NCI-H1105 treated with DMSO at 0.1 percent for 48 hours (cell line): ENCODE measurements at places on chromosomes 6 and 20.

DNA sequence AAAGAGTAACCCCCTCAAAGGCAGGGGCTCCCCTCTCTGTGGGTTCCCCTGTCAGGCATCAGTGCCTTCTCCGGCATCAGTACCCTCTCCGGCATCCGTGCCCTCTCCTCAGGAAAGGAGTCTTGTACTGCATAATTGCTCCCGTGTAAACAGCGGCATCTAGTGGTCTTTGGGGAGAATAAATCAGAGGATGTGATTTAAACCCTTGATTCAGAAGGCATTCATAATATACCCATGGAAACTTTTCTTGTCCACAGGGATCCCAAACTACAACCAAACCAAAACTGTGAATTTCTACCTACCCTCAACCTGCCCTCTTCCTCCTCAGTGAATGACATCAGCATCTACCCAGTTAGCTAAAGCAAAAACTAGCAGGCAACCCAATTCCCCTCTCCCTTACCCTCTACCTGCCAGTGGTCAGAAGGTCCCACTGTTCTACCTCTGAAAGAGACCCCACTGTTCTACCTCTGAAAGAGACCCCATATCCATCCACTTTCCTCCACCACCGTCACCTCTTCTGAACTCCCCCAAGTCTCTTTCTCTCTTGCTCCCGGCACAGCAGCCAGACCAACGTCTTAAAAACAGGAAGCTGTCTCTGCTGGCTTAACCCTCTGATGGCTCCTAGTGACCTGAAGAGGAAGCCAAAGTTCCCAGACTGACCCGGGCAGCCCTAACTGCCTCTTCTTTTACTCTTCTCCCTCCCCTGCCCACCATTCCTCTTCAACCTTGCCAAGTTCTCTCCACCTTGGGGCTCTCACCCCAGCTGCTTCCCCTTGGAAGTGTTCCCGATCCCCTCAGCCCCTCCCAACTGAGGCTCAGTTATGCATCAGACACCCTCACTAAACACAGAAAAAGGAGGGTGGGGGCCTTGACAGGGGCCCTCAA, 27.2 kb downstream of the UBE2V1 start:
- DNase-seq, result peak; percentile 71

- DNase-seq, result no peak
These were observed 251.9 kb upstream of the IRAK1BP1 start for GRCh38 chr6:78615430-78615904.

DNA sequence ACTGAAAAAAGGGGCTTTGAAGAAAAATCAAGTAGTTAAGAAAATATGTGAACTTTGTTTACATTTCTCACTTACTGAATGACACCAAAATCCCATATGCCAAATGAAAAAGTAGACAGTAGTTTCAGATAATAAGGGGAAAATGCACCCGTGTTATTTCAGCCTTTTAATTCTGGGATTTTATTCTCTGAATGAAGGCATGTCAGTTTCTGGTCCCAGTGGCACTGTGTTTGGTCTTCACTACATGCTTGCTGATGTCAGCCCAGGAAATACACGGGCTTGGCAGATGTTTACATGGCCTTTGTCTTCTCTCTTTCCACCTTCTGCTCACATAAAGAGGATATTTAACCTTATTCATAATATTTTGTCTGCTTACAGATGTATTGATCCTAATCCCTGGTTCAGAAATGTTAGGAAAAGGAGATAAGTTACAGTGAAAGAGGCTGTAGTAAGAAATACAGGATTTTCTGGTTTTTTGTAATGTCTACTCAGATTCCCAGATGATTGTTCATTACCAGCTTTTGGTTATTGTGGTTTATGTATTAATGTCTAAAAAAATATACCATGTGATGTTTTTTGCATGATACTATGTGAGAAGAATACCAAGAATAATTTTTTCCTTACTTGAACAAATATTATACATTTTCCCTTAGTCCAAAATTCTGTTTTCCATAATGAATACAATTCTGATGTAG, 27.7 kb downstream of the DSE start:
- DNase-seq, result no peak

DNA sequence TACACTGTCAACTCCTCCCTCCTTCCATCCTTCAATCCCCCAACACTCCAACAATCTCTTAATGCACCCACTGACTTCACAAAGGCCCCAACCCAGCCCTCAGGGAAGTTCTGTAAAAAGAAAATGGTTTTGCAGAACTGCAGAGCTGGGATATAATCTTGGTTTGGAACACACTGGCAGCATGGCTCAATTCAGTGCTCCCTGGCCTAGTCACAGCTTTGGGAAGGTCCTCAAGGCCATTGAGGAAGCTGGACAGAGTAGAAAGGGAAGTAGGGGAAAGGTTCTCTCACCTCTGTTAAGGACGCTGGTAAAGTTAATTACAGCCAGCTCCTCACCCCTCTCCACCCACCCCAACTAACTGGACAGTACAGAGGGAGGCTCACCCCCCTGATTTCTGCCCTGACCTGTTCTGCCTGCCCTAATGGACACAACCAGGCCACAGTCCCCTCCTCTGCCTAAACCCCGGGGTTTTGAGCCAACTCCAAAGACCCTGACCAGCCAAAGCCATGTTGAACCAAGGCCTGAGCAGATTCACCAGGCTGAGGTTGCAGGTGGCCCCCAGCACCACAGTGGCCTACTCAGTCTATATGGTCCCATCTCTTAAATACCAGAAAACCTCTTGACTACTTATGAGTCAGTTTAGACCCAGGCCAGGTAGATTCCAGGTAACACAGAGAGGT, 49.2 kb downstream of the MAFB start:
- DNase-seq, result no peak

DNA sequence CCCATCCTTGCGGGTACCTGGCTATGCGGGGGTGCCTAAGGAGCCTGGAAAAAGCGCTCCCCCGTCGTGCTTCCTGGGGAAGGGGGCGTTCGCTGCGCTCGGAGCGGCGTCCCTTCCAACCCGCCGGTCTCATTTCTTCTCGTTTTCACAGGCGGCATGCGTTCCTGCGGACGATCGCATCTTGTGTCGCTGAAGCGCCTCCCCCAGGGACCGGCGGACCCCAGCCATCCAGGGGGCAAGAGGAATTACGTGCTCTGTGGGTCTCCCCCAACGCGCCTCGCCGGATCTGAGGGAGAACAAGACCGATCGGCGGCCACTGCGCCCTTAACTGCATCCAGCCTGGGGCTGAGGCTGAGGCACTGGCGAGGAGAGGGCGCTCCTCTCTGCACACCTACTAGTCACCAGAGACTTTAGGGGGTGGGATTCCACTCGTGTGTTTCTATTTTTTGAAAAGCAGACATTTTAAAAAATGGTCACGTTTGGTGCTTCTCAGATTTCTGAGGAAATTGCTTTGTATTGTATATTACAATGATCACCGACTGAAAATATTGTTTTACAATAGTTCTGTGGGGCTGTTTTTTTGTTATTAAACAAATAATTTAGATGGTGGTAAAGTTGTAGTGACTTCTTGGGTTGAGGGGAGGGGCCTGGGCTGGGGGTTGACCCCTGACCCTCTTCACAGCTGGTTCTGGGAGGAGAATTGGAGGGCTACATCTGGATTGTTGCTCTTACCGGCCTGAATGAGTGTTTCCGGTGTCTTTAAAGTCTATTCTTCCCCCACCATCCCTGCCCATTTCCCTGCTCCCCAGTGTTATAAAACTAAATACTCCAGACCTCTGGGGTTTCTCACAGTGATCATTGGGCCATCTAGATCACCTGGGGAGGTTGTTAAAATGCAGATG, 1.1 kb downstream of the ID1 start:
- DNase-seq, result peak; percentile 56

GRCh38 chr6:143937668-143937970, 70.4 kb downstream of the PLAGL1 start:
- no peak for DNase-seq

DNA sequence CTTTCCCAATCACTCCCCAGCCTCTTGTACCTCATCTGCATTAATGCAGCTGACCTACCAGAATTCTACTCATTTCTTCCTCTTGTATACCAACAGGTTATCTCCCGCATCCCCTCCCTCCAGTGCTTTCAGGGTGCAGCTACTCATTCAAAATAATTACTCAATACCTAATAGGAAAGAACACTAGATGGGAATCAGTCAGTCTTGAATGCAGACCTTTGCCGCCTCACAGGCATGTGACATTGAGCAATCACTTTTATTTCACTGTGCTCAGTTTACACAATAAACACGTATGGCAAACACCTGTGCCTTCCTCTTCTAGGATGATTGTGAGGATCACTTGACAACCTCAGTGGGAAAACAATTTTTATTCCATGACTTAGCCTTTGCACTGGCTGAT, 13.3 kb downstream of the ZSCAN31 start:
- no peak for DNase-seq

DNA sequence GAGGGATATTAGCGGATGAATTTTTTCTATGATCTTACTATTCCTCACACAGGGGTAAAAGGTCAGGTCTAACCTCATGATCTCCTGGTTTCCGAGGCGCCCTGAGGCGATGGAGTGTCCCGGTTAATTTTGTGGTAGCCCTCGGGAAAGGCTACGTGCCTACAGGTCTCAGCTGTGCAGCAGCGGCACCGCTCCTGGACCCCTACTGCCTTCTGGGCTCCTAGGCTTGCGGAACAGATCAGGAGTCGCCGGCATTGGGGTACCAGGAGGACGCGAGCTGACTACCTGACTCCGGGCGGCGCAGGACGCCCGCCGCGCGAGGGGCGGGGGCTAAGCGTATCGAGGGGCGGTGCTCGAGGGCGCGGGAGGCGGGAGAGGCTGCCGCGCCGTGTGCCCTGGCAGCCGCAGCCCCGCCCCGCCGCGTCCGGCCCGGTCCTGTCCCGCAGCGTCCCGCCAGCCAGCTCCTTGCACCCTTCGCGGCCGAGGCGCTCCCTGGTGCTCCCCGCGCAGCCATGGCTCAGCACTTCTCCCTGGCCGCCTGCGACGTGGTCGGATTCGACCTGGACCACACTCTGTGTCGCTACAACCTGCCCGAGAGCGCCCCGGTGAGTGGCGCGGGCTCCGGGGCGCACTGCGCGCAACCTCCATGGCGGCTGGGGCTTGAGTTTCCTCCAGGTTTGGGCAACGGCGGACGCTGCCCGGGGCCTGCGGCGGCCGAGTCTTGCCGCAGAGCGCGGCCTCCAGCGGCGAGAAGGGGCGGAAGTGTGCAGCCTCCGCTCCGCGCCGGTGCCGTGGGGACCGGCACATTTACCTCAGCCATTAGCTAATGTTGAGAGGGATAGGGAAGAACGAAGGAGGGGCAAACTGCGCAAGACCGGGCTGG, at the start of gene NT5DC1:
Gene NT5DC1, plus strand, starts transcription at position 435 of the 883 bp plus-strand sequence. Its CDS starts 78 bp downstream, at position 513.
- peak; percentile 84 for DNase-seq

- DNase-seq, result no peak
These were observed 20.6 kb downstream of the CDC5L start for GRCh38 chr6:44407951-44408670.

- DNase-seq, result no peak
These were observed 84.3 kb downstream of the ZHX3 start for GRCh38 chr20:41232973-41233926.

DNA sequence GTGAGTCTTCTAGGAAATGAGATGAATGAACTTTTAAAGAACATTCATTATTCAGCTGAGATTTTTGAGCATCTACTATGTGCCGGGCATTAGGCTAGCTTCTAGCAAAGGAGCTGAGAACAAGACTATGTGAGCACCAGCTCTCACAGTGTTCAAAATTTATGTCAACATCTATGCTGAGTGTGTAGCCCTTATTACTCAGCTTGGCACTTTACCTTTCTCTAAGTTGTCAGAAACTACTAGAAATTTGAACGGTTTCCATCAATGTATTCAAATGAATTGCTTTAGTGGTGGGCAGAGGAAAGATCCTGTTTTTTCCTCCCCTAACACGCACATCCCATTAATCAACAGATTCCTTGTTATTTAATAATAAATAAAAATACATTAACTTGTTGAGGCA, 33.3 kb downstream of the CYP24A1 start:
- no peak for DNase-seq

GRCh38 chr20:38278131-38278530, 17.6 kb upstream of the KIAA1755 start:
- no peak for DNase-seq

- DNase-seq, result no peak
These were observed 5.6 kb downstream of the FILIP1 start for GRCh38 chr6:75488033-75488432.

GRCh38 chr6:163414117-163414945, at the start of gene QKI:
Gene QKI, plus strand, starts transcription at chr6:163414718. Its CDS starts 476 bp downstream, at chr6:163415194.
- peak; percentile 76 for DNase-seq

DNA sequence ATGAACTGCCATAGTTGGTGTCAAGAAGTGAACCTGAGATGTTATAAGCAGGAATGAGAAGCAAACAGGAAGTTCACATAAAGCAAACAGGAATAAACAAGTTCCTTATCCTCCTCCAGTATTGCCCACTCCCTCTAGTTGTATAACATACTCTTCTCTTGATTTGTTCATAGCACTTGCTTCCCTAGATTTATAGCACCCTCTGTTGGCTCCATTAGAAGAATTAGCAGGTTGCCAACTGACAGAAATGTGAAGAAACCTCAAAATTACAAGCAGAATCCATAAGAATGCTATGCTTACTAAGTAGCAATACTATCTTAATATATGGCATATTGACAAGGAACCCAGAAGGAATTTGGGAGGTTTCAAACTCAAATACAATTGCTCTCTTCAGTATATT, 195.4 kb downstream of the TBX18 start:
- no peak for DNase-seq

GRCh38 chr6:157143890-157144798, 179.2 kb downstream of the TMEM242 start:
- DNase-seq, result no peak

GRCh38 chr20:14826543-14827313, 489.3 kb upstream of the FLRT3 start:
- DNase-seq, result no peak

DNA sequence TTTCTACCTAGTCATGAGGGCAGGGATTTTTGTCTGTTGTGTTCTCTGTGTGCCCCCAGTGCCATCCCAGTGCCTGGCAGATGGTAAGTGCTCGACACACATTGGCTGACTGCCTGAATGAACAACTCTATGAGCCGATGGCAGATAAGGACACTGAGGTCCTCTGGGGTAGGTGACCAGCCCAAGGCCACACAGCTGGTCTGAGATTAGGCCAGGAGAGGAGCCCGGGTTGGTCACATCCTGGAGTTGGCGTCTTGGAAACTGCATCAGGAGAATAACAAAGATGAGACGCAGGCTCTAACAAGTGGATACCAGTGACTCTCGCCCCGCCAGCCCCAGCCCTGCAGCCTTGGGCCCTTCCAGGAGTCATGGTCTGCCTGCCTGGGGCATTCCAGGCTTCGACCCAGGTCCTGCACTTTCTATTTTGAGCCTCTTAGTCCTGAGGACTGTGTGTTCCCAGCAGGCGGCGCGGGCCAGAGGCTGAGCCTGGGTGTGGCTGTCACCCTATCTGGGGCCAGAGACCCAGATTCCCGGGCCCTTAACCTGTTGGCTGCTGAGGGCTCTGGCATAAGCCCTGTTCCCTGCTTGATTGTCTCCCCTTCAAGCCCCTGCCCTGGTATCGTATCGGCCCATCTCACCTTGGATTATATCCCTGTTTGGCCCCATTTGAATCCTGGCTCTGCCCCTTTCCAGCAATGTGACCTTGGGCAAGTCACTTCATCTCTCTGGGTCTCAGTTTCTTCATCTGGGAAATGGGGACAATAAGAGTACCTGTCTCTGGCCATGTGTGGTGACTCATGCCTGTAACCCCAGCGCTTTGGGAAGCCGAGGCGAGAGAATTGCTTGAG, 88.3 kb downstream of the CEBPB start:
- no peak for DNase-seq

GRCh38 chr6:84066536-84066935, 33.0 kb downstream of the MRAP2 start:
- DNase-seq, result no peak

- no peak for DNase-seq
These were observed 91.6 kb downstream of the MAP3K7 start for GRCh38 chr6:90495216-90495817.
